Posterior vena cava (tissue), 2 donors: ENCODE measurements at places on chromosomes 12 and 14. TPM values are rescaled to one million over a fixed set of nuclear protein-coding genes. Genes with fewer than 3 reads are reported as not detected.
A peak's percentile ranks its signal among the peaks of the same experiment; 100 is the strongest.

GRCh38 chr12:131454418-131455217, 256.3 kb upstream of the SFSWAP start:
- no peak for DNase-seq

GRCh38 chr14:69316449-69317101, 56.6 kb downstream of the GALNT16 start:
- DNase-seq, result peak; percentile 51

DNA sequence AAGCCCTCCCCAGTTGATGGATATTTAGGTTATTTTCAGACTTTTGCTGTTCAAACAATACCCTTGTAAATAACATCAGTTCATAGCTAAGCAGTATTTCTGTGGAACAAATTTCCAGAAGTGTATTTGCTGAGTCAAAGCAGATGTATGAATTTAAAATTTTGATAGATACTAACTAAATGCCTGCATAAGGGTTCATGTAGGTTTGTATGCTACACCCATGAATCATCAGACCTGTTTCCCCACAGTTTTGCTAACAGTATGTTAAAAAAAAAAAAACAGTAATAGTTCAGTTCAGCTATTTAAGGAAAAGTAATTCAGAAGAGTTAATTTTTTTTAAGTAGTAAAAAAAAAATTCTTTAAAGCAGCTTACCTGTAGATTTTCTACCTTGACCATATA, 236.1 kb upstream of the DIO2 start:
- no peak for DNase-seq

GRCh38 chr14:76268047-76268431, 107.9 kb upstream of the ESRRB start:
- no peak for DNase-seq

- DNase-seq, result no peak
Measured at GRCh38 chr12:105431537-105432100, 101.1 kb downstream of the C12orf75 start.

- DNase-seq, result no peak
Measured at GRCh38 chr14:101836135-101836534, 74.6 kb downstream of the PPP2R5C start.

GRCh38 chr12:49564686-49565405, 3.1 kb downstream of the MCRS1 start:
- peak; percentile 58 for DNase-seq

DNA sequence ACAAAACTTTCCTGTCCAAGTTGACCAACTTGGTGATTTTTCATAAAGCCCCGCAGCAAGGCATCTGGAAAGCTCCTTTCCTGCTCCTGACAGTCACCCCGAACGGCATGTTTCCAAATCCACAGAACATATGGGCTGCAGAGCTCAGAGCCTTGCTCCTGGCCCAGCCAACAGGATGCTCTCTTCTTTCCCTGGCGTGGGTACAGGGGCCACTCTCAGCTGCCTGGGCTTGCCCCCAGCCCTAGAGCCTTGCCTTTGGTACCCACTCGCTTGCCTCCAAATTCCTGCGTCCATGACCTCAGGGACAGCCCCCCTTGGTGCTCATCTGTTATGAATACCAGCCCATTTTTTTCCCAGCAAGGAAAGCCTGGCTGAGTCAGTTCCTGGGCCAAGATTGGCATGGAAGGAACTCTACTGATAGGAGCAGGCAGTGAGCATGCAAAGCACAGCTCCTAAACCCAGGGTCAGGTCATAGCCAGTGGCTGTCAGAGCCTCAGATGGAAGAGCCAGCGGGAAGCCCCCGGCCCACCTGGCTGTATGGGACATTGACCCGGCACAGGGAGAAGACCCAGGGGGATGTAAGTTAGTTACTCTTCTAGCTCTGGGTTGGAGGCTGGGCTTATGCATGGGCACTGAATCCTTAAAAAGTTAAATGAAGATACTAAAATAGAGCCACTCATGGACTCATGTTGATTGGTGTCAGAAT, 105.3 kb upstream of the RTL1 start:
- DNase-seq, result no peak

- no peak for DNase-seq
Measured at GRCh38 chr14:74134484-74134883, 49.7 kb downstream of the LIN52 start.

GRCh38 chr12:93852173-93852591, 175.0 kb downstream of the CRADD start:
- DNase-seq, result no peak

GRCh38 chr14:67668559-67668958, 5.9 kb downstream of the VTI1B start:
- no peak for DNase-seq

GRCh38 chr12:48220701-48221100, 17.6 kb upstream of the OR10AD1 start:
- DNase-seq, result no peak

- DNase-seq, result no peak
Measured at GRCh38 chr14:95686935-95687334, 709 bp downstream of the TCL1B start.

- DNase-seq, result no peak
Measured at GRCh38 chr14:58275527-58276190, 22.7 kb upstream of the ARID4A start.

RNFT2 gene
- total RNA-seq, result 2.2 TPM

PRPH gene
- total RNA-seq, result 0.32 TPM

KRT74 gene
- not detected for total RNA-seq
